Glomerular endothelial cell (primary cell): ENCODE measurements at places on chromosomes 3 and 15. TPM values are rescaled to one million over a fixed set of nuclear protein-coding genes. Genes with fewer than 3 reads are reported as not detected.

Gene ARPP19
- 122 and 126 TPM in 2 replicates for total RNA-seq

Gene ARRDC4
- total RNA-seq = 8.0 and 8.4 TPM in 2 replicates

Gene TEX9
- 1.0 and 2.6 TPM in 2 replicates for total RNA-seq

DNA sequence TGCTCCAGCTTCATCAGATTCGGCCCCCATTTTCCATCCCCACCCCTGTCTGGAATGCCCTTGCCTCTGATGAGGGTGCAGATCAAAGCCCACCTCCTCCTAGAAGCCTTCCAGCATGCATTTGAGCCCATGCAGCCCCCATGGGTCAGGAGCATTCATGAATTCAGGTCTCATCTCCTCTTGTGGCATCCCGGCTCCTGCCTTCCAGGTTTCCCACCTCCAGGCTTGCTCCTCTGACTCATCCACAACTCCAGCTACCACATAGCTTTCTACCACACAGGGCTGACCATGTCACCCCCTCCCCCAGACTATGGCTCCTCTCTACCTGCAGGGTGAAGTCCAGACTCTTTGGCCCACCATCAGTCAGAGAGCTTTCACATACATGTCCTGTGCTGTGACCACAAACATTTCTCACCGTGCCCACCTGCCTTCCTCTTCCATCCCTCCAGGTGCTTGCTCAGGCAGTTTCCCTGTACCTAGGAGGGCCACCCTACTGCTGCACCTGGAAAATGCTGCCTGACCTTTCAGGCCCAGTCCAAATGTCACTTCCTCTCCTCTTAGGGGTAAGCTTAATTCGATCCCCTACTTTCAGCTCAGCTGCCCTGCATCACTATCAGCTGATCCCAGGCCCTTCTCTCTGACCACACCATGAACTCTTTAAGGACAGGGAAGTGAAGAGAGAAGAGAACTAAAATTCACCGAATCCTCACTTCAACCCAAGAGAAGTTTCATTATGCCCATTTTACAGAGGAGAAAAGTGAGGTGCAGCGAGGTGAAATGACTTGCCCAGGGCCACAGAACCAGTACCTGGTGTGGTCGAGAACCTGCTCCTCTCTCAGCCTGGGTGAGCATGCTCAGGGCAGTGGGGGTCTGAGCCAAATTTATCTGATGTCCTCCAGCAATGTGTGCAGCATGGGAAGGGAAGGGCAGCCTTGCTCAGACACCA is 13.7 kb upstream of the FGD5 start:
- no peak for DNase-seq

- no peak for DNase-seq
Measured at GRCh38 chr15:92495446-92495845, 101.8 kb downstream of the ST8SIA2 start.

GRCh38 chr15:69666921-69667811 is 214.5 kb downstream of the RPLP1 start:
- no peak for DNase-seq

- DNase-seq = no peak
Measured at GRCh38 chr3:64254443-64254842, 29.2 kb upstream of the PRICKLE2 start.

GRCh38 chr15:50735156-50735555 is 30.4 kb downstream of the SPPL2A start:
- DNase-seq = no peak

GRCh38 chr3:115687721-115688120 is 64.4 kb downstream of the GAP43 start:
- DNase-seq = no peak

DNA sequence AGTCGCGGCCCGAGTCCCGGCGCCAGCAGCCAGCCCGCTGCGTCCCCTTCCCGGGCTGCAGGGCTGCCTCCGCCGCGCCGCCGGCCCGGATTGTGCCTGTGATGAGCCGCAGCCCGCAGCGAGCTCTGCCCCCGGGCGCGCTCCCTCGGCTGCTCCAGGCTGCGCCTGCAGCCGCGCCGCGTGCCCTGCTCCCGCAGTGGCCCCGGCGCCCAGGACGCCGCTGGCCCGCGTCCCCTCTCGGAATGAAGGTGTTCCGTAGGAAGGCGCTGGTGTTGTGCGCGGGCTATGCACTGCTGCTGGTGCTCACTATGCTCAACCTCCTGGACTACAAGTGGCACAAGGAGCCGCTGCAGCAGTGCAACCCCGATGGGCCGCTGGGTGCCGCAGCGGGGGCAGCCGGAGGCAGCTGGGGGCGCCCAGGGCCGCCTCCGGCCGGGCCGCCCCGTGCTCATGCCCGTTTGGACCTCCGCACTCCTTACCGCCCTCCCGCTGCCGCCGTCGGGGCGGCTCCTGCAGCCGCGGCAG is 1.2 kb downstream of the CHST2 start:
- DNase-seq = no peak

DNA sequence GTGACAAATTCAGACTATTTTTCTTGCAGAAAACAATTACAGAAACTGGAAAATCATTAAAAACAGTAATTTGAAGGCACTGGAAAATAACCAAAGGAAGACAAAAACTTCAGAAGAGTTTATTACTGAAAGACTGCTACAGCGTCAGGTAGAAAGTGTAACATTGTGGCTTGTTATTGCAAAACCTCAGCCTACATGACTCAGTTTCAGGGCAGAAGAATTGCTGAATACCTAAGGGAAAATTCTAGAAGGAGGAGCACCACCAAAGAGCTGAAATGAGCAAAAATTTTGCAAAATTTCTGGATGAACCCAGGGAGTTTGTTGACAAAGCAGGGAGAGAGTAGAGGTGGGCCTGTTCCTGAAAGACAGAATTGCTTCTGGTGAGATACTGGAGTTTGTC is 219.6 kb downstream of the C3orf38 start:
- DNase-seq = no peak

- DNase-seq = no peak
Measured at GRCh38 chr15:74525945-74526344, 15.1 kb upstream of the ARID3B start.

GRCh38 chr3:171524921-171525310 is 64.7 kb upstream of the TNIK start:
- DNase-seq = no peak

DNA sequence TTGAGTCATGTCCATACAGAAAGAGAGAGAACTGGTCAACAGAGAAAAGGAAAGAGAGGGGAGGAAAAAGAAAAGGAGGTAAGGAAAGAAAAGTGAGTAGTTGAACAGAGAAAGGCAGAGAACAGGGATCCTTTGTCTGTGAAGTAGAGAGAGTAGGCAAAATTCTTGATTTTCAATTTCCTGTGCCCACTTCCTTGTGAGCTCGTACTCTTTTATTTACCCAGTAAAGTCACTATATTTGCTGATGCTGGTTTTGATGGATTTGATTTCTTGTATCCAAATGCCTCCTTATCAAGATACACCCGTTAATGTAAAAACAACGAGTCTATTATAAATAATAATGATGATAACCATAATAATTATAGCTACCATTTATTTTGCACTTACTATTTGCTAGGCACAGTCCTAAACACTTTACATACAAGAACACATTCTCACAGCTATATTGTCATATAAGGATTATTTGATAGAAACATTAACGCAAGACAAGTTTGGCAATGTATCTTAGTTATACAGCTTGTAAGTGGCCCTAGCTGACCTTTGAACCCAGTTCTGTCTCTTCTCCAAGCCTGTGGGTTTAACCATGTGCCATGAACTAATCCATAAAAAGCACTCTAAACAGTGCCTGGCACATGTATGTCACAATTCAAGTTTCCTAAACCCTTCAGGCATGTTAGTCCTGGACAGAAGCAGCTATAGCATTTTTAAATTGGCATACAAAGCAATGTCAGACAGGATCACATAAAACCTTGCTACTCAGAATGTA is 6.7 kb upstream of the P2RY1 start:
- no peak for DNase-seq

DNA sequence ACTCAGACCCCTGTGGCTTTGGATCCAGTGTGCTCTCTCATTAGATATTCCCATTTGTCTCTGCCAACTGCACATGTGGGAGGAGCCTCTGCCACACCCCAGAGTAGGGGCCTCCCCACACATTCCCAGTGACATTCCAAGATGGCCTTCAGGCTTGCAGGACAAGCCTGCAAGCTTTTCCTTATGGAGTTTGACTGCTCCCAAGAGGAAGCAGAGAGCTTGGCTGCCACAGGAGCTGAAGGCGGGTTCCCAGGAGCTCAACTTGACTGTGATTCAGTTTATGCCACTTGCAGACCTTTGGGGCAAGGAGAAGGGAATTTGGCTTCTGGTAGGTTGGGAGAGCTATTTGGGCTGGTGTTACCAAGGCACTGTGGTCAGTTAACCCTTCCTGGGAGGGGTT is 22.5 kb upstream of the EPHB1 start:
- DNase-seq = no peak

DNA sequence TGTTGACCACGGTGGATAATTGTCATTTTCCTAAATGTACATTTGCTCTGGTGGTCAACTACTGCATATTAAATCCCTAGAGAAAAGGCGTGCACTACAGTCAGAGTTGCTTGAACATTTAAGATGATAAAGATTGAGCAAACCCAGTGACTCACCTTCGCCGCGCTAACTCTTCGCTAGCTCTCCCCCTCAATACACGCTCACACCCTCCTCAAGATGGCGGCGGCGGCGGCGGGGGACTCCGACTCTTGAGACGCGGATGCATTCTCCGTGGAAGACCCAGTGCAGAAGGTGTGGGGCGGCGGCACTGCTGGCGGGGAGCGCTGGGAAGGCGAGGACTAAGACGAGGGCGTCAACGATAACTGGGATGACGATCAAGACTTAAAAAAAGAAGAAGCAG is 79.8 kb upstream of the PFN2 start:
- DNase-seq = no peak

GRCh38 chr3:168794427-168794826 is 698.7 kb upstream of the GOLIM4 start:
- DNase-seq = peak; percentile 42

- DNase-seq = no peak
Measured at GRCh38 chr15:60077581-60078359, 73.7 kb downstream of the FOXB1 start.

- no peak for DNase-seq
Measured at GRCh38 chr3:127555108-127555507, 35.4 kb downstream of the TPRA1 start.

GRCh38 chr3:8500989-8501370 is 643 bp upstream of the LMCD1 start:
- no peak for DNase-seq
